GM13977 (cell line): ENCODE measurements at places on chromosomes 1 and 21.

DNA sequence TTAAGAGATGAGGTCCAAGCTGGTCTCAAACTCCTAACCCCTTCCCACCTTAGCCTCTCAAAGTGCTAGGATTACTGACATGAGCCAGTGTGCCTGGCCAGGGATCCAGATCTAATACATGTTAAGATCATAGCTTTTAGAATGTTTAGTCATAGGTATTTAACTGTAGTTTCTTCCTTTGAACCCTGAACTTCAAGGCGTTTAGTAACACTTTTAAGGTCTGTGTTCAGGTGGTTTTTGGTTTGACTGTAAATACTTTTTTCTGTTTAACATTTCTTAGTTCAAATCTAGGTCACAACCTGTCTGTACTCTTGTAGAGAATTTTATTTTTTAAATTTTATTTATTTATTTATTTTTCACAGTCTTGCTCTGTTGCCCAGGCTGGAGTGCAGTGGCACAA is 28.1 kb downstream of the RAP1A start:
- no peak for DNase-seq

GRCh38 chr1:95517506-95517905 is 283.5 kb downstream of the RWDD3 start:
- DNase-seq, result no peak

DNA sequence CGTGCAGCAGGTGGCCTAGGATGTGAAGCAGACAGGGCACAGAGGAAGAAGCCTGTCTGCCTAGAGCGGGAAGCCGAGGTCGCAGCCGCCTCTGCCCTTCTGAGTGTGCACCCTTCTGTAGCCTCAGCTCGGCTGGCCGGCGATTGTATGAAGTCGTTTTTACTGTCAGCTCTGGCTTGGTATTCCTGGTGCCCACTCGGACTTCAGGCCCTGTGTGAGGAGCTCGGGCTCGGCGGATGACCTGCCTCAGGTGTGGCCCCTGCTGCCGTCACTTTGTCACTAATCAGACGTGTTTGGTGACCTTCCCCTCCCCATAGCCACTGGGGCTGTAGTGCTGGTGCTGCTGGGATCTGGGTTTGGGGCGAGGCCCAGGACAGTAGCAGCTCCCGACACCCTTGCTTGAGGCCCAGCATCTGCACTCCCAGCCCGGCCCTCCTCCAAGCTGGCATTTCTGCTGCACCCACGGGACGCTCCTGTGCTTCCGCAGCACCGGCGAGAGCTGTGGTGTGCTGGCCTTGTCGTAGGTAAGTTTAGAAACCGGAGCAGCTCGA is 18.1 kb downstream of the SLX9 start:
- no peak for DNase-seq

- DNase-seq, result no peak
These were observed 6.6 kb upstream of the PLPP3 start for GRCh38 chr1:56585985-56586384.

GRCh38 chr1:197905699-197906351 is 3.4 kb downstream of the C1orf53 start:
- no peak for DNase-seq

- DNase-seq, result no peak
These were observed 262.3 kb downstream of the FAF1 start for GRCh38 chr1:50697440-50698421.

DNA sequence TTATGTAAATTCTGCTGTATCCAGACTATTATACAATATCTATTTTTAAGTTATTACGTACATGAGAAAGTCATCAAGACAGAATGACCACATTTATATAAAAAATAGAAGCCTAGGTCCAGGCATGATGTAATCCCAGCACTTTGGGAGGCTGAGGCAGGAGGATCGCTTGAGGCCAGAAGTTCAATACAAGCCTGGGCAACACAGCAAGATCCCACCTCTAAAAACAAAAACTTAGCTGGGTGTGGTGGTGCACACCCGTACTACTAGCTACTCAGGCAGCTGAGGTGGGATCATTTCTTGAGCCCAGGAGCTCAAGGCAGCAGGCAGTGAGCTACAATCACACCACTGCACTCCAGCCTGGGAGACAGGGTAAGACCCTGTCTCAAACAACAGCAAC is 58.9 kb downstream of the NVL start:
- no peak for DNase-seq

- DNase-seq, result no peak
These were observed 8.6 kb downstream of the ARHGAP29 start for GRCh38 chr1:94228640-94229375.

GRCh38 chr1:169456029-169456428 is 28.8 kb upstream of the CCDC181 start:
- DNase-seq, result no peak

DNA sequence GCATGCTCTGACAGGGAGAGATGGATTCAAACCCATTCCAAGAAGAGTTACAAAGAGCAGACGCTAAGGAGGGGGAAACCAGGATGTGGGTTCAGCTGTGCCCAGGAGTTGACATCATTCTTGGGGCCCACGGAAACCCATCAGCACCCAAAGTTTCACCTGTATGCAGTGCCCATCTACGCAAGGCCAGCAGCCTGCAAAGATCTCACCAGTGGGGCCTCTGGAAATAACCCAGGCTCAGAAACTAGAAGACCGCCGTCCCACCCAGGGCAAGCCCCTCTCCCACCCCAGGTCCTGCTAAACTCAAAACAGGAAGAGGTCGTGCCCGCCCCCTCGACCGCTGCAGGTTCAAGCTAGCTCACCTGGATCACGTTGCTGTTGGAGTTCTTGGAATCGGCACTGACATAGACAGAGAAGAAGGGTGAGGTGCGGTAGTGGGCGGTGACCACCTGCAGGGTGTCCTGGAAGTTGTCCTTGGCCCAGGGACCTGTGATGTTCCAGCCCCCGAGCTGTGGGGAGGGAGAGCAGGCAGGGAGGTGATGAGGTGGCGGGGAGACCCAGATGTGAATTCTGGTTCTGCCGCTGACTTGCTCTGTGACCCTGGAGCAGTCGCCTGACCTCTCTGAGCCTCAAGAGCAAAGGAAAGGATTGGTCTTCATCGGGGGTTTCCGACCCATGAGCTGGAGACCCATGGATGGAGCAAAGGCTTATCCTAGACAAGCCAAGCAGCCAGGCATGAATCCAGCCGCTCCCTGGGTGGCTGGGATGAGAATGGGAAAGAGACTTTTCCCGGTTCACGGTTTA is 31.7 kb downstream of the ECE1 start:
- no peak for DNase-seq

GRCh38 chr1:247638011-247638410 is 32.6 kb downstream of the OR2G3 start:
- DNase-seq, result no peak

DNA sequence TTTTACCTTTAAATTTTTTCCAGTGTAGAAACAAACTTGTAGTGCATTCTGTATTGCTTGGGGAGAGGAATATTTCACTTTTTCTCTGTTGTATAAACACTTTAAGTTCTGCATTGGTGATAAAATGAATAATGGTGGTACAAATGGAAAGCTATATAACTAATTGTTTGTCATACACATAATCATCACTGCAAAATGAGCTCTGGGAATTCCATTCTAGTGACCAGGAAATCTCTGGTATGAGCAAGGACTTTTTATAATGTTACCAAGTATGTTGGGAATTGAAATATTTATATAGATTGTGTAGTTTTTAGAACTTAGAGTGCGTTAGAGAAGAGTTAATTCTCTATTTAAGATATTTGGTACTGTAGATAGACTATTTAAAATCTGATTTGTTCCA is 5.0 kb upstream of the FMN2 start:
- DNase-seq, result no peak

DNA sequence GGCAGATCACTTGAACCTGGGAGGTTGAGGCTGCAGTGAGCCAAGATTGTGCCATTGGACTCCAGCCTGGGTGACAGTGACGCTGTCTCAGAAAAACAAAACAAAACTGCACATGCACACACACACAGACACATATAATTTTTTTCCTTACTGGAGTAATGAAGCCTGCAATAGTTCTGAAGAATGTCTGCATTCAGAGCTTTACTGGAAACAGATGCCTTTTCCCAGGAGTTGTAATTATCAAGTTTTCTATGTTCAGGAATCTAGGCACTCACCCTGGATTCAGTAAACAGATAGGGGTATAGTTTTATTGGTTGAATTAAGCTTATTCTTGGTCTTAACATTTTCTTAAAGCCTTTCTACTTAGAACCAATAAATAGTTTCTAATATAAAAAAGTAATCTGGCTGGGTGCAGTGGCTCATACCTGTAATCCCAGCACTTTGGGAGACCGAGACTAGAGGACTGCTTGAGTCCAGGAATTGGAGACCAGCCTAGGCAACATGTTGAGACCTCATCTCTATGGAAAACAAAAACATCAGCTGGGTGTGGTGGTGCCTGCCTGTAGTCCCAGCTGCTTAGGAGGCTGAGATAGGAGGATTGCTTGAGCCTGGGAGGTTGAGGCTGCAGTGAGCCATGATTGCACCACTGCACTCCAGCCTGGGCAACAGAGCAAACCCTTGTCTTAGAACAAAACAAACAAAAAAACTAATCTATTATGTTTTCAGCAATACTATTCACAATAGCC is 15.8 kb downstream of the SPEN start:
- no peak for DNase-seq

- peak; percentile 35 for DNase-seq
These were observed 1.7 kb upstream of the ADAR start for GRCh38 chr1:154609398-154610380.

DNA sequence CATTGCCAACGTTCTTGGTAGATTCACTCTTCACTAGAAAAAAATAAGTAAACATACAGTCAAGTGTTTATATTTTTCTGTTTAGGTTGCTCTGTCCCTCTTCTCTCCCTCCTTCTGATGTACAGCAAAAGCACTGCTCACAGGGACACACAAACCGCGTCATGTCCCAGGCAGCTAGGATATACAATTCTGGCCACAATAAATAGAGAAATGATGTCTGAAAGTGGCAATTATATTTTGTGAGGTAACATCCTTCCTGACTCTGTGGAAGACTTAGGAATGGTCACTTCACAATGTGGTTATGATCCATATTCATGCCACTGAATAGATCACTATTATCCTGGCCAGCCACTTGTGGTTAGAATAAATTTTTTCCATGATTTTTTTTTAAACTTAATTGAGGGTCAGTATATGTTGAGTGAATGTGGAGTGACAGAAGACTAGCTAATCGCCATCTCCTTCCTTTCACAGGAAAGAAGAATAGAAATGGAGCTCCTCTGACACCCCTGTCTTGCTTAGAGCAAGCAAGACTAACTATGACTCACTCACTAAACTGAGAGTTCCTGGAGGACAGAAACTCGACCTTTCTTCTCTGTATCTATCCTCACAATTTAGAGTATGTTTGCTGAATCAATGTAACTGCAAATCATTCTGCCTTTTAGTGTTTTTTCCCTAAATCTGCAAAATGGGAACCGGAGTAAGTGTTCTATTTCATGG is 54.0 kb downstream of the ZNHIT6 start:
- DNase-seq, result no peak
